ENCODE measurements at places on chromosomes 6 and 20.

- no peak for DNase-seq
Measured at GRCh38 chr6:74937936-74938335, 267.9 kb downstream of the COL12A1 start.

DNA sequence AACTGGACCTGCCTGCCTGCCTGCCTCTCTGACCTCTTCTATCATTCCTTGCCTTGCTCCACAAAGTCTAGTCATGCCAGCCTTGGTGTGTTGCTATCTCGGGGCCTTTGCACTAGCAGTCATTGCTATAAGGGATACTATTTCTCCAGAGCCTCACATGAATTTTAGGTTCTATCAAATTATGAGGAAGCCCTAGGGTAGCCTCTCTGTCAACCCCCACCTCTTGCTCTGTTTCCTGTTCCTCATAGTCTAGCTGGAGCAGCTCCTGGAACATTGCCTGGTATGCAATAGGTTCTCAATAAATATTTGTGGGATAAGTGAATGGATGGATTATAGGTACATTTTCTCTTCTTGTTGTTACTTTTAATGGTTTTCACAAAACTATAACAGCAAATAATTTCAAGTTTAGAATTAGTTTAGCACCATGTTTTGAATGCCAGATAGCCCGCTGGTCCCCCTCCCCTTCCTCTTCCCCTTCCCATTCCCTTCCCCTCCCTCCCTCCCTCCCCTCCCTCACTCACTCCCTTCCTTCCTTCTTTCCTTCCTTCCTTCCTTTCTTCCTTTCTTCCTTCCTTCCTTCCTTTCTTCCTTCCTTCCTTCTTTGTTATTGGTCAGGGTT, 46.9 kb upstream of the DTNBP1 start:
- DNase-seq, result no peak

DNA sequence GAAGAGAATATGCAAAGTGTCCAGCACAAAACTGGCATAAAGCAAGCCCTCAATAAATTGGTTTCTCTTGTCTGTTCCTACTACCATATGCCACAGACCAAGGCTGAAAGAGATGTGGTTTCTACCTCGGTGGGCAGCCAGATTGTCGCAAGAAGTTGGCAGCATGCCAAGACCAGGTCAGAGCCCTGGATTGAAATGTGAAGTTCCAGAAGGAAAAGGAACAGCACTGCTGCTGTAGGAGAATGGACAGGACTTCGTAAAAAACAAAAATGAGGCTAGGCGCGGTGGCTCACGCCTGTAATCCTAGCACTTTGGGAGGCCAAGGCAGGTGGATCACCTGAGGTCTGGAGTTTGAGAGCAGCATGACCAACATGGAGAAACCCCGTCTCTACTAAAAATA, 22.1 kb downstream of the MRPL14 start:
- DNase-seq, result no peak

DNA sequence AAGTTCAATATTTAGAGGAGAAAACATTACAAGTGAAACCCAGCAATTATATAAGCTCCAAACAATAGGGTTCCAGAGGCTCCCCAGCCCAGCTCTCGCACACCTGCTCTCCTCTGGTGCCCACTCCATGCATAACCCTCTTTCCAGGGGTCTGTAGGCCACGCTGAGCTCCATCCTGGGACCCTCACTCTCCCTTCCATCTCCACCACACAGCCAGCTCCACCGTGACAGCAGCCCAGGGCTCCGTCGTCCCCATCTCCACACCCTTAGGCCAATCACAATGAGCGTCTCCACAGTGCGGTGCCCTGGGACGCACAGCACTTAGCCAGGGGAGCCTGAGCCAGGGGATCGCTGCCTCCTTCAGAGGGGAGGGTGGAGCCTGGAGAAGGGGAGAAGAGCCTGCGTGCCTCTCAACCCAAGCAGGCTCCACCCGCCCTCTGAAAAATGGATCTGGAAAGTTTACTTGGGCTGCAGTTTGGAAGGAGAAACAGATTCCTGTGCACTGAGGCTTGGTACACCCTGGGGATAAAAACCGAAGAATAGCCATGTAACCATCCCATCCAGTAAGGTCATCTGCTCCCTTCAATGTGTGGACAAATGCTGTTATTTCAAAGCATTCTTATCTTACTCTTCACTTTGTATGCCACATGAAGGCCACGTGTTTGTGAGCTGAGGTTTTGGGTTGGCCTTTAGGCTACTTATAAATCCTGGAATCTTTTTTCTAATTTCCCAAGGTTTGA, 72.4 kb upstream of the GGTLC1 start:
- DNase-seq, result no peak

GRCh38 chr6:141152951-141153350, 979.8 kb upstream of the GJE1 start:
- no peak for DNase-seq

- DNase-seq, result no peak
Measured at GRCh38 chr20:16693278-16693677, 36.5 kb upstream of the SNRPB2 start.

- no peak for DNase-seq
Measured at GRCh38 chr6:131001945-131002660, 60.9 kb downstream of the EPB41L2 start.
